ENCODE measurements at places on chromosomes 3 and 15. TPM values are rescaled to one million over a fixed set of nuclear protein-coding genes. Genes with fewer than 3 reads are reported as not detected.

DNA sequence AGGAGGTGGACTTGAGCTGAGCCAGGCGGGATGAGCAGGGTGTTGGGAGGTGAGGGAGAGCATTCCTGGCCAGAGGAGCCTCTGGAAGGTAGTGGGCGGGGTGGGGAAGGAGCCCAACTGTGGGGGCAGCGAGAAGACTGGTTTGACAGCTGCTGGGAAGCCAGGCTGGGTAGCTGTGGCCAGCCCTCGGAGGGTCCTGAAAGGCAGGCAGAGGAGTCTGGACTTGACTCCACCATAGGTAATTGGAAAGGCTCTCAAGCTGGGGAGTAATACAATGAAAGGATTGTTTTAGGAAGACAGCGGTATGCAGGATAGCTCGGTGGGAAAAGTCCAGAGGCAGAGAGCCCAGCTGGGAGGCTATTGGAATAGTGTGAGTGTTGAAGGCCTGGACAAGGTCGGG, 17.2 kb downstream of the EPHB3 start:
- no peak for DNase-seq

DNA sequence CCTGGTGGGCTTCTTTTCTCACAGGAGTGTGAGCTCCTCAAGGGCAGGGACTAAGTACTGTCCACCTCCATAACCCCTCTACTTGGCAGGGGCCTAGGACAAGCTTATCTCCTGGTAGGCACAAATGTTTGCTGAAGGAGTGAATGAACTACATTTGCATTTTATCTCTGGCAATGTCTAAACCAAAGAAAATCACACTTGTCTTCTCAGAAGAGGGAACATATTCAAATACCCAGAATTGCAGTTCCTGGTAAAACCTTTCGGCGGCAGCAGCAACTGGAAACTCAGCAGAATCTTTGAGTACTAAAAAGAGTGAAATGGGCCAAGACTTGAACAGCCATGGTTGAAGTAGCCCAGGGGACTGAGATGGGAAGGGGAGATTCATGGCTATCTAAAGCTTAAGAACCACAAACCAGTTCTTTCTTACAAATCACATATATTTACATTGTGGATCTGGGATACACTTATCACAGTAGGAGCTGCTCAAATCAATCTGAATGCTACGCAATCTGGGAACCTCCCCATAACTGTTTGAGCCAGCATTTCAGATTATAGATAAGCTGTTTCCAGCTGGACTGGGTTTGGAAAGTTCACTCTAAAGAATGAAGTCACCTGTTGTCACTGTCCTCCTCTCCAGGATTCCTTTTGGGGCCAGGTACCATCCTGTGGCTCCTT, 18.7 kb upstream of the PTPN9 start:
- DNase-seq: peak; percentile 50

DNA sequence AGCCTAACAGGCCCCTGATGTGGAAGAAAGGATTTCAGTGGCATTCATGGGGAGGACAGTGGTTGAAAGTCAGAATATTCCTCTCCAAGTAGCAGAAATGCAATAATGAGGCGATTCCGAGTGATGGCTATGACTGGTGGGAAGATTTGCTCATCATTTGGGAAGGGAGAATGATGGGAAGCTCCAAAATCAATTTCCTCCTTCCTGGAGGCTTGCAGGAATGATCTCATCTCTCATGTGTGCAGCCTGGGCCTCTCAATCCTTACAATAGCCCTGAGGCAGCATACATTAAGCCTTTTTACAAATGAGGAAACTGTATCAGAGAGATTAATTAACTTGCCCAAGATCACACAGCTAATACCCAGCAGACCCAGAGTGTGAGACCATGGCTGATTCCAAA, 58.7 kb downstream of the BOC start:
- no peak for DNase-seq

GRCh38 chr3:193187070-193187722, 53.8 kb upstream of the PLAAT1 start:
- DNase-seq: no peak

DNA sequence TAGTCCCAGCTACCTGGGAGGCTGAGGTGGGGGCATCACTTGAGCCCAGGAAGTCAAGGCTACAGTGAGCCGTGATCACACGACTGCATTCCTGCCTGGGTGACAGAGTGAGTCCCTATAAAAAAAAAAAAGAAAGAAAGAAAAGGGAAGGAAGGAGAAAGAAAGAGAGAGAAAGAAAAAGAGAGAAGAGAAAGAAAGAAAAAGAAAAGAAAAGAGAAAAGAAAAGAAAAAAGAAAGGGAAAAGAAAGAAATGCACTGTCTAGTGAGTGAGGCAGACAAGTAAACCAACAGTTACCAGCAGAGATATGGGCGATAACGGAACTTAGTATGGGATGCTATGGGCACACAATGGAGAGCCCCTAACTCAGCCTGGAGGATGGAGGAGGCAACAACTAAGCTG, 37.2 kb upstream of the TSEN2 start:
- no peak for DNase-seq

DNA sequence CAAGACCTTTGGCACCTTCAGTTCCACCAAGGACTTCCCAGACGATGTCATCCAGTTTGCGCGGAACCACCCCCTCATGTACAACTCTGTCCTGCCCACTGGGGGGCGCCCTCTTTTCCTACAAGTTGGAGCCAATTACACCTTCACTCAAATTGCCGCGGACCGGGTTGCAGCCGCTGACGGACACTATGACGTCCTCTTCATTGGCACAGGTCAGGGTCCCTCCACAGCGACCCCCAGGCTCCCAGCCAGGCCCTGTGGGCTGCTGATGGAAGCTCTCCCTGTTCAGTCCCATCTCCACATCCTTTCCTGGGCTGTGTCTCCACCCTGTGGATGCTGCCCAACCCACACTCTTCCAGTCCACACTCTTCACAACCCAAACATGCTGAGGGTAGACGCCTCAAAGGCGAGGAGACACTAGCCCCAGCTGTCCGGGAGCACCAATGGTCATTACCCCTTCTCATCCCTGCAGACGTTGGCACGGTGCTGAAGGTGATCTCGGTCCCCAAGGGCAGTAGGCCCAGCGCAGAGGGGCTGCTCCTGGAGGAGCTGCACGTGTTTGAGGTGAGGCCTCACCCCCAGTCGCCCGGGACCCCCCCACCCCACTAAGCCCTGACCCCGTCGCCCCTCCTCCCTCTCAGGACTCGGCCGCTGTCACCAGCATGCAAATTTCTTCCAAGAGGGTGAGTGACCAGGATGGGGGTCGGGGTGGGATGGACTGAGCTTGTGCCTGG, 4.3 kb upstream of the LSMEM2 start:
- DNase-seq: peak; percentile 71

DNA sequence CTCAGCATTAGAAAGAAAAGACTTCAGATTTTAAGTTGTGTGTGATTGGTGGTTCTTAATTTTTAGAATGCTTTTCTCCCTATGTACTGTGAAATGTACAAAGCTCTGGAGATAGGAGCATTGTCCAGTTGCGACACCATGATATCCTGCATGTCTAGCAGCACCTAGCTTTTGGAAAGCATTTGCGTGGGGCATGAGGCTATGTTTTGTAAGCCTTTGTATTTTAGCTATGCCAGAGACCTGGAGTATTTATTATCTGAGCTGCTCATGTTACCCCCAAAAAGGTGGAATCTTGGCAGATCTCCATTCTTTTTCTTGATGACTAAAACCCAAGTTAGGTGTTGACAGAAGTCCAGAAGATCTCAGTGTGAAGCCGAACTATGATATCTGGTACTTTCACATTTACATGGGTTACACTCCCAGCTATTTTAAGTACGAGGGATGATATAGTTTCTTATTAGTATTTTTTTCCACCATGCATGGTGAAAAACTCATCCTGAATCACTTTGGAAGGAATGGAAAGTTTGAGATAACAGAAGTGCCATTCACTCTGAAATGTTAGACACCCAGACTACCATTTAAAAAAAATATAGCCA, 126.7 kb upstream of the SAMMSON start:
- DNase-seq: peak; percentile 3

- DNase-seq: peak; percentile 79
Measured at GRCh38 chr15:61034678-61035291, 194.3 kb downstream of the RORA start.

DNA sequence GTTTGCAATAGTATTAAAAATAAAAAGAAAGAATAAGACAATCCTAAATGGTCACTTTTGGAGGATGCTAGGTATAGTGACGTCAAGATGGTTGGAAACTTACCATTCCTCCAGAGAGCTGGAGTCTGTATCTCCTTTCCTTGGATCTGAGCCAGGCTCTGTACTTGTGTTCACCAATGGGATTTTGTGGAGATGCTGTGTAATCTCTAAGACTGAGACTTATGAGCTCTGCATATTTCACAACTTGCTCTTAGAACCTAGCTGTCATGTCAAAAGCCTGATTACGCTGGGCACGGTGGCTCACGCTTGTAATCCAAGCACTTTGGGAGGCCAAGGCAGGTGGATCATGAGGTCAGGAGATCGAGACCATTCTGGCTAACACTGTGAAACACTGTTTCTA, 126.8 kb upstream of the CLSTN2 start:
- DNase-seq: no peak

DNA sequence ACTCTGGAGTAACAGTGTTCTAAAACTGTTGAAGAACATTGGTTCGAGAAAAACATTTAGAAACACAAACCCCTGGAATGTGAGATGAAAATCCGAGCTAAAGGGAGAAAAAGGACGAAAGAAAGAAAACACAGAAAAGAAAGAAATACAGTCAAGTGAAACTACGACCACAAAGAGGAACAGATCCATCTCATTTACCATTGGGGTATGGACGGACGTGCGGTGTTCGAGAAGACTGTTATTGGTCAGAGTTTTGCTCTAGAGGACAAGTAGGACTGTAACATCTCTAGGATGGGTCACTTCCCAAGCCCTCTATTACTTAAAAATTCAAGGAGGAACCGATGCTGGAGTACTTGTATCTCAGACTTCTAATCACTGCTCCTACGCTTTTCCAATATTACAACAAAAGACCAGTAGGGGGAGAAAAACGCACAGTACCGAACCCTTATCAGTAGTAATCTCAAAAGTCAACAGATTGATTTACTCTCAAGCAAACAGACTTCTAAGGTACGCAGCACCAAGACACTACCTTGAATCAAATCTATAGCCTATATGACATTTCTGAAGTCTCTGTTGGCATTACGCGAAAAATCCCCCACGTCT, 1.1 kb upstream of the PIK3CA start:
- DNase-seq: peak; percentile 76

DNA sequence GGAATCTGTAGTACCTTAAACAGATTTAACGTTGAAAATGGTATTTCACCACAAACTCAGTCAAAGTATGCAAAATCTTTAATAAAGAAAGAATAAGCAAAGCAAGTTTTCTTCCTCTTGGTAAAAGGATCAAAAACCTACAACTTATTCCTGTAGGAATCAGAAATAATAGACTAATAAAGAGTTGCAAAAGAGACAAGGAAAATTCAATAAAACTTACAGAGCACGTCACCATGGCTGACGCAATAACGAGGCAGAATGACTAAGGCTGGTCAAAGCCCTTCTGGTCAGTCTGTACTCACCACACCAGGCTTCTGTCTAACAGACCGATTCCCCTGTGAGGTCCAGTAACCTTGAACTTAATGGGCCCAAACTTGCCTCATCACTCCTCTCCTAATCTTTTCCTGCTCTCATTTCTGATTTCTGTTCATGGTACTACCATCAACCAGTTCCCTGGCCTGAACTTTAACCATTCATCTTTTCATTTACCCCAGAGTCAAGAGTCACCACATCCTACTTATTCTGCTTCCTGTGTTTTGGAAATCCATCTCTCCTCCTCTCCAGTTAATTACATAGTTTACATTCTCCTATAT, 5.0 kb downstream of the MASP1 start:
- peak; percentile 92 for DNase-seq

DNA sequence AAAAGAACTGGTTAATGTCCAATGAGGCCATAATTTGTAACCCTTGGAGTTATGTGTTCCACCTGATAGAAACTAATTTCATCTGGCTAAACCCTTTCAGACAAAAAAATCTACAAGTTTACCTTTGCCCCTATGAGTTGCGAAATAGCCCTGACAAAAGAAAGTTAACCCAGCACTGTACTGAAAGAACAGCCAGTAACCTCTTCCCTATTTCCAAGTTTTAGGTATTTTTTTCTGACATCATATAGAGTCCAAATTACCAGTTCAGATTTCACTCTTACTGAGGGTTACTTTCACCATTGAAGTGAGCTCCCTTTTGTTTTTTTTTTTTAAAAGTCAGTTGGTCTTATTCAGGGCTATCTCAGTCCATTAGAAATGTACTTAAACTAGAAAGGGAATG, 42.8 kb upstream of the PTPRG start:
- no peak for DNase-seq

DNA sequence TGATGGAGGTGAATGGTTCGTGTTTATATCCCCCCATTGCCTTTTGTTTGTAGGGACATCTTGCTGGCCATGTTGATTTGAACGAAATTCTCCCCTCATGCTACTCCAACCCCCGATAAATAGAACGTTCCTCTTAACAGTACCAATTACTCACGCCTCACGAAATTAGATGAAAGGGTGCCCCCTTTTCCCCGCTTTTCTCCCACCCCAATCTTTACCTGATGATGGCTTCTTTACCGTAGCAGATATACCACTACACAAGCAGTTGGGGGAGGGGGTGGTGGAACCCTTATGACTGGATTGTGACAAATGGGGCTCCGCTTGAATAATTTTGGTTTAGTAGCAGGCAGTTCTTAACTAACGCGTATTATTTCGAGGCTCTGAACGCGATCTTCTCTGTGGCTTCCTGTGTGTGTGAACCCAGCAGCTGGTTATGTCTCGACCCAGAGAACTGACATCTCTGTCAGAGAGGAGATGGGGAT, 1.1 kb downstream of the PIAS1 start:
- peak; percentile 81 for DNase-seq

- no peak for DNase-seq
Measured at GRCh38 chr3:144164352-144164751, 192.7 kb downstream of the DIPK2A start.

DNA sequence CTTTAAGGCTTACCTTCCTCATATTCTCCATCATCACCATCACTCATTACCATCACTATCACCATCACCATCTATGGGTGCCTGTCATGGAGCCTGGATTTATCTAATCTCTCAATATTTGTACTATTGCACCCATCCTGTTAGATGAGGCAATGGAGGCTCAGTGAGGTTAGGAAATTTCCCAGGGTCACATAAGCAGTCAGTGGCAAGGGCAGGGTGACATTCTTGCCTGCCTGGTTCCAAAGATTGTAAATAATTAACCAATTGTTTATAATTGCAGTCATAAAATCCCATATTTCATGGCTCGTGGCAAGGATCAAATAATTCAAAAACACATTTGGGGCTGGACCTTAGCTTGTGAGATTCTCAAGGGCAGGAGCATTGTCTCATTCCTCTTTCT, 55.2 kb downstream of the MGLL start:
- no peak for DNase-seq

DNA sequence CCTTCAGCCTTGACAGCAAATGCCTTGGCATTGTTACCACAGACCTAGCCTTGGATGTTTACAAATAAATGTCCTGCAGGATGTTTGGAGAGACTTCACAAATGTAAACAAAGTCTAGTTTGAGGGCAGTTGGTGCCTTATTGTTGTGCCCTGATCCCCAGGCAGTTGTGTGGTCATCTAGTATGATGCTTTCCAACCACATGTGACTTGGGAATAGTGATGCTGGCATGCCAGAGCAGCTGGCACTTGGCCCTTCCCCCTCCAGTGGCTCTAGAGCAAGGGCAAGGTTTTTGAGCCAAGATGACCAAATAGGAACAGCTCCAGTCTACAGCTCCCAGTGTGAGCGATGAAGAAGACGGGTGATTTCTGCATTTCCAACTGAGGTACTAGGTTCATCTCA, 258.2 kb downstream of the ADAMTS17 start:
- DNase-seq: no peak

KLF15 gene
- total RNA-seq: 0.13 TPM

APBA2 gene
- total RNA-seq: 1.1 TPM

CKMT1B gene
- not detected for total RNA-seq

LIPC gene
- 0.43 TPM for total RNA-seq

HES1 gene
- 13.0 TPM for total RNA-seq

FGF7 gene
- total RNA-seq: 351 TPM

MUSTN1 gene
- not detected for total RNA-seq

RHOV gene
- total RNA-seq: not detected

Data from GM23248 (cell line).